Endothelial cell of umbilical vein (primary cell): ENCODE measurements at places on chromosomes 11 and 22. TPM values are rescaled to one million over a fixed set of nuclear protein-coding genes. Genes with fewer than 3 reads are reported as not detected.

DNA sequence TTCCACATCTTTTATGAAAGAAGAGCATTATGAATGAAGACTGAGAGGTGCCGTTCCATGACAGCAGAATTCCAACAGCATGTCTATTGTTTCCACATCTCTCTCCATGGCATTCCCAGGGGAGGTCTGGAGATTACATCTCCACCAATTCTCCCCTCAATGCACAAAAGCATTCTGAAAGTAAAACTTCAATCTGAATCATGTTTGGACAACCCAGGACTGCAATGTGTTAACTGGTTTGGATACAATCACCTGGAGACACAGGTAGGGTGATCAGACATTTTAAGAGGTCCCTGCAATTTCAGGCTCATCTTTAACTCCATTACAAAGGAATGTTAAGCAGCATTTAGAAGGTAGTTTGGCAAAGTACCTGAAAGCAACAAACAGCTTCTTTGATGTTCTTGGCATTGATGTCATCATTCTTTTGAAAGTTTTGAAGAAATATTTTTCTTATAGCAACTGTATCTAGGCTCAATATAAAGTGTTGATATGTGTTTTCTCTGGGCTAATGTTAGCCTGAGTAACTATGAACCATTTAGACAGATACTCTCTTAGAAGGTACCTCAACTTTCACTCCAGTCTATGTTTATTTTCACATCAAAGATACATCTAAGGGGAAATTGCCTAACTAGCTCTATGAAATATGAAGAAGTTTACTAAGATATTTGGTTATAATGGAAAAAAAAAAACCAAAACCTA lies 181.4 kb upstream of the MTMR2 start:
- no peak for DNase-seq

GRCh38 chr11:117223741-117224689 lies 7.9 kb downstream of the PCSK7 start:
- DNase-seq: no peak

GRCh38 chr11:62816557-62816956 lies 11.3 kb upstream of the NXF1 start:
- DNase-seq: no peak

- no peak for DNase-seq
Observed at GRCh38 chr11:79544361-79544760, 103.5 kb upstream of the TENM4 start.

DNA sequence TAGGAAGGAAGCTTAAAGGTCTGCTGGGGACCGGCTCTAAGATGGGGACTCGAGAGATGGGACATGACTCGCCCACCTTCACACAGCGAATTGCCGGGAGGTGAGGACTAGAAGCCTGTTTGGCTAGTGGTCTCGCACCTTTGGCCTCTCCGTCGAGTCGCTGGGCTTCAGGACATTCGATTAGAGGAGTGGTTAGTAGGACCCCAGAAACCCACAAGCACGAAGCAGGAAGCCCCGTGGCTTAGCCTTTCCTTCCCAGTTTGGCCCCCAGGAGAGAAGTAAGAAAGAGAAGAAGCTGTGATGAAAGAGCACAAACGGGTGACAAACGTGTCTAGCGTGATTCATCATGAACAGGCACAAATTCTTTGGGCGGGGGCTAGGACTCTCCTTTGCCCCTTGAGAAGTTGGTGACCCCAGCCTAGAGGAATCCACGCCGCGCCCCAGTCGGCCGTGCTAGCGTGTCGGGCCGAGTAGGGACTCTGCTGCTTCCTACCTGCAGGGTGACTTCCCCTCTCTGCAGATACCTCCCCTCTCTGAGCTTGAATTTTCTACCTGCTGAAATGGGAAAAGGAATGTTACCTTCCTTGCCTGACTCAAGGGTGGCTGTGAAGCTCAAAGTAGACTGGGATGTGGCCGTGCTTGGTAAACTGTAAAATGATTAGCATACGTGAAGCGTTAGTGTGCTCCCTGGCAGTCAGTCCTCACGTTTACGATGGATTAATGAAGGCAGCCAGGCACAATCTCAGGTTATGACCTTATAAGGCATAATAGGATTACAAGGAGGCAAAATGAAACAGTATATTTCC lies 1.1 kb upstream of the ADM start:
- DNase-seq: peak; percentile 41

DNA sequence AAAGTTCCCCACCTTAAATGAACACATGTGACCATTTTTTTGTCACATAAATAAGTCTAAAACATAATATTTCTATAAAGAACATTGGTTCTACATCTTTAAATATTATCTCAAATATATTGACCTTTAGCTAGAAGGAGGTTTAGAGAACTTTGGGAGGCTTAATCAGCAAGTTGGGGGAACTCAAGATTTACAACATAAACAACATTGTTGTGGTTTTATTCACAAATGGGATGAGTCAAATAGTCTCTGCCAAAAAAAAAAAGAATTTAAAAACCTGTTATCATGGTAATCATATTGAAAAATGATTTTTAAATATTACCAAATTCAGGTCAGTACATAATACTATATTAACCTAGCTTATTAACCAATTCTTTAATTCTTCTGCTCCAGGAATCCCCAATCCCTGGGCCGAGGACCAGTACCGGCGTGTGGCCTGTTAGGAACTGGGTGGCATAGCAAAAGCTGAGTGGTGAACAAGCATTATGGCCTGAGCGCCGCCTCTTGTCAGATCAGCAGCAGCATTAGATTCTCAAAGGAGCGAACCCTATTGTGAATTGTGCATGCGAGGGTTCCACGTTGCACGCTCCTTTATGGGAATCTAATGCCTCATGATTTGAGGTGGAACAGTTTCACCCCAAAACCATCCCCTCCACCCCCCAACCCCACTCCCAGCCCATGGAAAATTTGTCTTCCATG lies 98.2 kb downstream of the RDX start:
- no peak for DNase-seq

GRCh38 chr11:105051559-105051958 lies 6.4 kb upstream of the CARD16 start:
- DNase-seq: no peak

GRCh38 chr11:112499881-112500204 lies 239.2 kb upstream of the PLET1 start:
- no peak for DNase-seq

DNA sequence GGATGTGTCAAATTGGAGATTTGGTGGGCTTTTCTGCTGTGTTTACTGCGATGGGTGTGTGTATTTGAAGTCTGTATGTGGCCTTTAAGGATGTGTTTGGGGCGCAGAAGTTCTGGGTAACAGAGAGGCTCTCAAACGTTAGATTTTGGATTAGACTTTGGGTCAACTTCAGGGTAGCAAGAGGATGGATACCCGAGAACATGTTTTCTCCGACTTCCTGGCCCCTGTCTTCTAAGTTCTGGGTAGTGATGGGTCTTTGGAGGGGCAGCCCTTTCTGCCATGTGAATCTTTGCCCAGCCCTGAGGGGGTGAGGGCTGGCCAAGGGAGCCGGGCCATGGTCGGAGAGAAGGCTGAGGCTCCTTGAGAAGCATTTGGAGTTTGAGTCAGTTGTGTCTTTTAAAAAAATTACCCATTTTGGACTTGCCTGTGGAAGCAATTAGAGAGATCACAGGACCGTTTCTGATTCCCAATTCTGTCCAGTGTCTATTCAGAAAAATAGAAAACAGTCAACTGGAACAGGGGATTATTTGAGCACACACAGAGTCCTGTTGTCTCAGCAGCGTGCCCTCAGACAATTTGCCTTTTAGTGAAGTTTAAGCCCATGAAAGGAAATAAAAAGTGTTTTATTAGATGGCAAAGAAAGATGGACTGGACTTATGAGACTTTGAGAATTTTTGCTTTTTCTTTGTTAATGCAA lies 114.4 kb downstream of the PTPRJ start:
- no peak for DNase-seq

- DNase-seq: no peak
Observed at GRCh38 chr22:47497666-47498065, 735.2 kb downstream of the TBC1D22A start.

- DNase-seq: no peak
Observed at GRCh38 chr11:15493921-15494620, 379.3 kb downstream of the INSC start.

DNA sequence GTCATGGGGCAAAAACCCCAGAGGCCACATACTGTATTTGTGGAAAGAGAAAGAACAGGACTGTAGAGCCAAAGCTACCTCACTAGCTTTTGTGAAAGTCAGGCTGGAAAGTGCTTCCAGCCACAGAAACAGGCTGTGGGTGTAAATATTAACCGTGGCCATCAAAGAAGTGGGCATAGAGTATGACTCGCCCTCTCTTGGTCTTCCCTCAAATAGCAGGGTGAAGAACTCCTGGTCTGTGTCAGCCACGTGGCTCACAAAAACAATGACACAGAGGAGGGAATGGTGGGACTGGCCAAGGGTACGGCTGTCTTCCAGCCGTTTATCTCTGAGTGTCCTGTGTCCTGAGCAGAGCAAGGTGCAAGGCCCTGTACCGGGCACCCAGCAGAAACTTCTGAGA lies 37.6 kb upstream of the UBASH3B start:
- DNase-seq: no peak

DNA sequence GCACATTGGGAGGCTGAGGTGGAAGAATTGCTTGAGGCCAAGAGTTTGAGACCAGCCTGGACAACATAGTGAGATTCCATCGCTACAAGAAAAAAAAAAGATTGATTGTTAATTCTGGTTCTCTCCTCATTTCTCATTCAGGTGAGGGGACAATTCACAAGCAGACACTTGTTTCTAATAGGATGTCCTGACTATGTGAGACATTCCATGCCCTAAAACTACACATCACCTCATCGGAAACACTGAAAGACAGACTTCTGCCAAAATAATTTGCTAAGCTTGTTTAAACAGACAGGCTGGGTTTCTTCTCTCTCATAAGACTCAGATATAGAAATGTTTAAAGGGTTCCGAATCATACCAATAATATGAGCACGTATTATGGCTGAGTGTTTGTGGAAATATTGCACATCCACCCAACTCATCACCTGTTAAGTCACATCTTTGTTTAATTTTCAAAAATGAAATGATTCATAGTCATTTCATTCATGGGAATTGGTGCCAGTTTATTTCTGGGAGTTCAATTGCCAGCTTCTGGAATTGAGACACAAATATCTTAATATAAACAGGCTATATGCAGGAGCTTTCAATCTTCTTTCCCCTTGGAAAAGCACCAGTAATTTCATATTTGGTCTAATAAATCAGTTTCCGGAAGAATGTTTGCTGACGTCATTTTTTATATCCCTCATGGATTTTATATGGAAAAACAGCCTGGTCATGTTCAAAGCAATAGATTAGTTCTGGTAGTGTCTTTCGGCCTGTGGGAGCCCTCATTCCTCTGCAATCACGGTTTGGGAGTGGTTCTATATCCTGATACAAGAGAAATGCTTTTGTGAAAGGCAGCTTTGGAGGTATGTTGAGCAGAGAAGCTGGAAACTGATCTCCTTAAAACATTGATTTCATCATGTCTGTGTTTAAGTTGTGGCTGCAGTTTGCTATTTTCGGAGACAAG lies 87.0 kb downstream of the BDNF start:
- DNase-seq: no peak

GRCh38 chr22:40410731-40411505 lies 40.5 kb downstream of the SGSM3 start:
- DNase-seq: no peak

DNA sequence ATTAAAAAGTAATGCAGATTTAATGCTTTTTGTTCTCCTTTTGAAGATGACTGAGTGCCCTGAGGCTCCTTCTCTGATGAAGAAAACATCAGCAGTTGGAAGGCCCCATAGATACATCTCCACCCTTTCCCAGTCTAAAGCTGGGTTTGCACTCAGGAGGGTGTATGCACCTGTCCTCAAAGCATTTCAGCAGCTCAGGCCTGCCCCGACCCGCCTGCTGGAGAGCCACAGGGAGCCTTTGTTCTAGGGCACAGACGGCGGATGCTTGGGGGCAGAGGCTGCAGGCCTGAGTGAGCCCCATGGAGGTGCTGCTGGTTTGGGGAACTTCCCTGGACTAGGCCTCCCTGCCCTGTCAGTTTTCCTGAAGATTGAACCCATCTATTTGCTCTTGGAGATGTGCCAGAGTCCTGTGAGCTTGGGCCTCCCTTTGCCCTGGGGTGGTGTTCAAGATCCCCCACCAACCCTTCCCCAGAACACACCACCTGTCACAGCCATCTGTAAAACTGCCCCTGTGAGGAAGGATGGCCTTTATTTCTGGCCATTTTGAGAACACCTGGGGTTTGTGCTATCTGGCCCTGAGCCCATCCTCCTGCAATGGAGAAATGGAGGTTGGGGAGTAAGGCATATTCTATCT lies 160.0 kb downstream of the NAV2 start:
- no peak for DNase-seq

GRCh38 chr11:104161751-104162450 lies 2.0 kb downstream of the PDGFD start:
- DNase-seq: no peak

DNA sequence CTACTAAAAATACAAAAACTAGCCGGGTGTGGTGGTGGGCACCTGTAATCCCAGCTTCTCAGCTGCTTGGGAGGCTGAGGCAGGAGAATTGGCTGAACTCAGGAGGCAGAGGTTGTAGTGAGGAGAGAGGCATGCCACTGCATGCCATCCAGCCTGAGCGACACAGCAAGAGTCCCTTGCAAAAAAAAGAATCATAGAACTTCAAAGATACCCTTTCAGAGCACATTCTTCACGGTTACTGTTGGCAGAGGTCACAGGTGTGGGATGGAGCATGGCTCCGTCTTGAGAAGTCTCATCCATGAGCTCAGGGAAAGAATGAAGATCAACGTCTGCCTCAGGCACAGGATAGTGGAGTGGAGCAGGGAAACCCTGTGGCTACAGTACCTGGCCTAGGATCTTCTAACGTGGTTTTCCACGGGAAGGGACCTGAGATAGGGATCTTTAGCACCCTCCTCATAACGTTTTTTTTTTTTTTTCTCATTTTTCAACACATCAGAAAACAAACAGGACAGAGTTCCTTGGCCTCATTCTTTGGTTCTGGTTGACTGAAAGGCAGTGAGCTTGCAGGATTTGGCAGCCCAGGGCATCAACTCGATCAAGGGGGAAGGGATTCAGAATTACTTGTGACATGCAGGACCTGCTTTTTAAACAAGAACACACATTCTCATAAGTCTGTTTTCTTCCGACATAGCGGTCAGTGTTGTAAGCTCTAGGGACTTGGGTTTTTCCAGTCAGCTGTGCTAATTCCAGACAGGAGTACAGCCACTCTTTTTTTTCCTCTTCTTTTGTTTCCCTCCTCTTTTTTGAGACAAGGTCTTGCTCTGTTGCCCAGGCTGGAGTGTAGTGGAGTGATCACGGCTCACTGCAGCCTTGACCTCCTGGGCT lies 22.8 kb downstream of the F2 start:
- DNase-seq: no peak

GRCh38 chr11:44628730-44629700 lies 63.6 kb downstream of the CD82 start:
- DNase-seq: no peak

DNA sequence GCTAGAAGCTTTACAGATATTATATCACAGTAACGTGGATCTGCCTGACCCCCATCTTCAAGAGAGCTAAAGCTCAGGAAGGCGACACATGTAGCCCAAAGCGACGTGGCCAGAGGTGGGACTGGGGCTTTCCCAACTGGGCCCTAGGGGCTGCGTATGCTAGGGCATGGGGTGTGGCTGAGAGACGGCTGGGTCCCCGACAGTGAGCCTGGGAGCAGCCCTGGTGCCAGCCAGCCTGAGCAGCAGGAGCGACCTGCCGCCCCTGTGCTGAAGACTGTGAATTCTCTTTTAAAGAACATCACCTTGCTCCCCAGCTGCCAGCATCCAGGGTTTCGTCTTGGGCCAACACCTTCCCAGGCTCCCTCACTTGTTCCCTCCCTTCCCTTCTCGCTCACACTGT lies 32.9 kb upstream of the CYP2D6 start:
- no peak for DNase-seq

OR51B5 gene
- 0.07 TPM in 1 of 2 replicates, not detected in the other for polyA plus RNA-seq

TREH gene
- polyA plus RNA-seq: not detected in 2 replicates

TOMT gene
- polyA plus RNA-seq: 0.08 TPM in 1 of 2 replicates, not detected in the other

APOL4 gene
- polyA plus RNA-seq: 0.25 and 0.33 TPM in 2 replicates

DDIAS gene
- polyA plus RNA-seq: 3.5 and 4.5 TPM in 2 replicates

CYTH4 gene
- 0.06 and 0.29 TPM in 2 replicates for polyA plus RNA-seq

GDPD5 gene
- 60.2 and 74.0 TPM in 2 replicates for polyA plus RNA-seq
